ENCODE measurements at places on chromosomes 12 and 14. TPM values are rescaled to one million over a fixed set of nuclear protein-coding genes. Genes with fewer than 3 reads are reported as not detected.
A peak's percentile ranks its signal among the peaks of the same experiment; 100 is the strongest.

DNA sequence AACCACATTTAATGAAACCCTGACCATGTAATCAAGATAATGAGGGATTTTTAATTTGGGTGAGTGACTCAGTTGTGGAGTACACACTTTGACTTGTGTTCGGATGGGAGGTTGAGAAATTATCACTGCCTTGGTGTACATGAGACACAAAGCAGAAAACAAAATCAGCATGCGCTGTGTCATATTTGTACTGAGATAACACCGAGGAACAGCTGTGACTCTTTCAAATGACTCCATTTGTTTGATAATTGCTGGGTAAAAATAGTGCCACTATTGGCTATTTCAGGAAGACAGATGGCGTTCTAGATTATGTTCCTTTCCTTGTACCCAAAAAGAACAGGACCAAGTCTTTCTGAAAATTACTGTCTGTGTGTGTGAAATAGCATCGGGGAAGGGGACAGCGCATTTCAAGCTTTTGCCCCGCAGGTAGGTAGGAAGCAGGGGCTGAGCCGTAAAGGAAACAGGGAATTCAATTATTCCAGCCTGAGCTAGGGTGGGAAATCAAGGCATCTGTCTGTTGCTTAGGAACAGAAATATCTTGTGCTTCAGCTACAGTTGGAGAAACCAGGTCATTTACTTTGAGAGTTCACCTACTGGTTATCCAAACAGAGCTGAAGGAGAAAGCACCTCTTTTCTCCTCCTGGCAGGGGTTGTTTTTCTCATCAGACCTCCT, 114.3 kb downstream of the SNAPC1 start:
- no peak for DNase-seq

DNA sequence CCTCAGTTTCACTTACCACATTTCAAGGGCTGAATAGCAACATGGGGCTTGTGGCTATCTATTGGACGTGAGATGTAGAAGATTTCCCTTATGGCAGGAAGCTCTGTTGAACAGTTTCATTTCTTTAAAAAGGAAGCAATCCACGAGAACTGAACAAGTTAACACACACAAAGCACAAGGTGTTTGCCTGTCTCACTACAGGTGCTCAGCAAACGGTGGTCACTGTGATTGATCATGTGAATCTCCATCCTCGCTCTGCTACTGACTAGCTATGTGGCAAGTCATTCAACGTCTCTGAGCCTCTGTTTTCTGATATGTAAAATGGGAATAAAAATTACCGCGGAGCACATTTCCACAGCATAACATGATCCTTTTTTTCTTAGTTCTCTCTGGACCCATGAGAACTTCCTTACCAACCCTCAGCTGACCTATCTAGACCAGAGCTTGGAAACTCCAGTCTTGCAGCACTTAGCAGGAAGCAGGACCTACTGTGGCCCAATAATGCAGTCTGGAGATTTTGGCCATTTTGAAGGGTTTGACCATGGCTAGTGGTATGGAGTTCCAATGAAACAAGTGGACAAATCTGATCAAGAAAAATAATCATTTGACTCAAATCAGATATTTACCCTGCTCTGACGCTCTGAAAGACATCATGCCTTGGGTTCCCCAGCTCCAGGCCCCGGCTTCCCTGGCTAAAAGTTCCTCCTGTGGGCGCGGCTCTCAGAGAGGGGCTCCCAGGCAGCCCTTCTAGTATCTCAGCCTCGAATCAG, 278.8 kb downstream of the ZFP36L1 start:
- no peak for DNase-seq

GRCh38 chr14:91202234-91202974, 42.1 kb downstream of the GPR68 start:
- no peak for DNase-seq

GRCh38 chr12:20453756-20454310, 85.5 kb downstream of the PDE3A start:
- DNase-seq: no peak

DNA sequence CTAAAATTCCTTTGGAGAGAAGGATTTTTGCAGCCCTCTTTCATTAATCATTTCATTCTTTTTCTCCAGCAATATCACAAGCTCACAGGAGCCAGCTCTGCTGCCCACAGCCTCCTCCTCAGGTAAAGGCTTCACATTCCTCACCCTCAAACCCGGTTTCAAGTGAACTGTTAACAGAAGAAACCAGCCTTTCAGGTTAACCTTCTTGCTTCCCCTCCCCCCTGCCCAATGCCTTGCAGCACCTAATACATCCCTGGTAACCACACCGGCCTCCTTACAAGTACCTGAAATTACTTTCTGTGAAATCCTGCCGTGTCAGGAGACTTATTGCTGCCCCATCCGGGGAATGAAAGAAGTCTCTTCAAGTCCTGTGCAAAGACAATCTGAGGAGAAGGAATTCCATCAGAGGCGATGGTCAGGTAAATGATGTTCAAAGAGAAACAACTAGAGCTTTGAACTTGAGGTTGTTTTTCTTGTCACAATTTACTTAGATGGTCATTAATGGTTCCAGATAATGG, 111.2 kb downstream of the MYRFL start:
- DNase-seq: no peak

DNA sequence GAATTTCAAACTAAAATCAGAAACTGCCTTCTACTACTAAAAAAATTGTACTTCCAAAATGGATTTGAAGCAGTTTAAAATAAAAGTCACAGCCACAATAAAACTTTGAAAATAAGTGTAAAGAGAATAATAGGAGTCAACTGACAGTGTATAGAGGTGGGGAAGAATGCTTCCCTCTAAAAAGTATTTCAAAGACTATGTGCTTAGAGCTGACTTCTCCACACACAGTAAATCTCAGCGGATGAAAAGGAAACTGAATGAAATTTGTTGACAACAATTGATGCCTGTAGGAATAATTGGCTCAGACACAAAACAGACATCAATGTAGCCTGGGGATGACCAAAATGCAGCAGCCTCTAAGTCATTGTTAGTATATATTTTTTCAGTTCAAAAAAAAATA, 7.9 kb downstream of the IGF1 start:
- no peak for DNase-seq

DNA sequence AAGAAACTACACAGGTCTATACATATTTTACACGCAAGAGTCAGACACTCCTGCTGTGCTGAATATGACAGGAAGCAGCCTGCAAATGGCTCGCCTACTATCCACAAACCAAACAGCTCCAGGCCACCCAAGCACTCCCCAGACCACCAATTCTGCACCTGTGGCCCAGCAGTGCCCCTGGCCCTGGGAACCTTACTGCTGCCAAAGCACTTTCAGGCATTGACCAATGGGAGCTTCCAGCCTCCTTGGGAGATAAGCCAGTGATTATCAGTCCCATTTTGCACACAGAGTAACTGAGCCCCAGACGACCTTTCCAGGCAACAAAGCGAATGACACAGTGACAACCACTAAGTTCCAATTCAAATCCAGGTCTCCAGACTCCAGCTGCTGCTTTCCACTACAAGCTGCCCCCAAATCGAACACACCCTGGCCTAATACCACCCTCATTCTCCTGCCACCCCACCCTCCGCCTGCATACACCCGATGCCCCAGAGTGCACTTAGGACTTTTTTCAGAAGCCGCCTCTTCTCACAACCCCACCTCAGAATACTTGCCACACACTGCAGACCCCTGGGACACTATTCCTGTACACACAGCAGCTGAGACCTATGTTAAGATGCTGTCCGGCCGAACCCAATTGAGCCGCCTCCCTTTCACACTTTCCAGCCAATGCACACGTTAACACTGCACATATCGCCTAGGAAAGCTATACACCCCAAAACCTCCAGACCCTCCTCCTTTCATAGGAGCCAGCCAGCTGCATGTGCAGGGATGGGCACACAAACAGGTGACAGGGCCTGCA, 126.1 kb upstream of the PRMT8 start:
- no peak for DNase-seq

- no peak for DNase-seq
Measured at GRCh38 chr14:38203929-38204718, 3.6 kb upstream of the SSTR1 start.

DNA sequence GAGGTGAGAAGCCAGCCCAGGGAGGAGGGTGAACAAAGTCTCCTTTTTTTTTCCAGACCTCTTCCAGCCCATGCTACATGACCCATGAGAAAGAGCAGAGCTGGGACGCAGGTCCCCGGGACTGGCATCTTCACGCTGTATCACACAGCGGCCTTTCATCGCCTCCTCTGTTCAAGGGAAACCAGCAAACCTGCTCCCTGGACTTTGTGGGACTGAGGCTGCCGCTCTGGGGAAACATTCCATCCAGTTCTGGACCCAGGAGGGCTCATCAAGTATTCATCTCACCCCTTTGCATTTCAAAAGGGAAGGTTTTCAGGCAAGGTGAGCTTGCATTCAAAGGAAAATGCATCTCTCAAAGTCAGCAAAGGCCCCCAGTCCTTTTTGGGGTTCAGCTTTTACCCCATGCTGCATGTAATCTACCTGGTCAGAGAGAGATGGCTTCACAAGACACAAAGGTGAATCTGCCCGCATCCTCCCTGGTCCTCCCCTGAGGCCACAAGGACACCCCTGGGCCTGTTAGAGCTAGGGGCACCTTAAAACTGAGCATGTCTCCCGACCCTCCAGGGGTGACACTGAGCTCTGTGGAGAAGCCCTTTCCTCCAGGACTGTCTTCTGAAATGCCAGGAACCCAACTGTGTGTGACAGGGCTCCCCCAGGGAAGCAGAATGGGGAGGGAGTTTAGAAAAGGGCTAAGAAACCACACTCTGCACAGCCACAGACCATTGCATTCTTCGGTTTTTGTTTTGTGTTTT, 21.2 kb upstream of the MEG3 start:
- DNase-seq: no peak

GRCh38 chr14:99759546-99759925, 33.7 kb upstream of the EML1 start:
- DNase-seq: no peak

DNA sequence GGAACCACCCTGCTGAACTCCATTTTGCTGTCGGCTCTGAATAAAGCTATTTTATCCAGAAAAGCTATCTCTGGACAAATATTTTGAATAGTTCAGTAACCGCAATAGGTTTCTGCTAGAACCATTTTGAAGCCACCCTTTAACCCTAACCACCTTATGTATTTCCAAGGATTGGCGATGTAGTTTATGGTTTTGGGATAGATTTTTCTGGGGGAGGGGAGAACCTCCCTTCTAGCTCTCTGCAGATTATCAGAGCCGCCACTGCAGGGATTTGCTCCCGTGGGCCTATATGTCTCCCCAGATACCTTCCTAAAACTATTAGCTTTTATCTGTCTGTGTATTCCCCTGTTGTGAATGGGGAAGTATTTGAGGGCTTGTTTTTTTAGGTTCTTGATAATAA, 1.8 kb upstream of the TUBA1B start:
- DNase-seq: no peak

GRCh38 chr14:78848234-78848820, 678.2 kb downstream of the NRXN3 start:
- peak; percentile 20 for DNase-seq

- no peak for DNase-seq
Measured at GRCh38 chr14:87008965-87009364, 984.0 kb downstream of the GALC start.

- DNase-seq: no peak
Measured at GRCh38 chr12:3832738-3833137, 40.5 kb downstream of the PARP11 start.

- no peak for DNase-seq
Measured at GRCh38 chr14:59657769-59658168, 81.2 kb upstream of the CCDC175 start.

DNA sequence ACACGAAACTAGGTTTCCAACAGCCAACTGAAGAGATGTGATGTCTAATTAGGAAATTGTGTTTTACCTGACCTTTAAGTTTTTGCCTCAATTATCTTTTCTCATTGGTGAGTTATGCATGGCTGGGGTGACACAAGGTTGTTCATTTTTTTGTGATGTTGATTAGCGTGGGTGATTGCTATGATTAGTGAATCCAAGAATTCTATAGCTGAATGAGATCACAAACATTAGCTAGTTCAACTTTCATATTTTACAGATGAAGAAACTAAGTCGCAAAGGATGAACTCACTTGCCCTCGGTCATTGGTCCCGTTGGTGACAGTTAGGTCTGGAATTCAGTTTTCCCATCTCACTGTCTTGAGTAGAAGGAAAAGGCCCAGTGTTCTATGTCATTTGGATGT, 32.6 kb upstream of the LMNTD1 start:
- DNase-seq: peak; percentile 17

- DNase-seq: no peak
Measured at GRCh38 chr12:2895511-2895910, 4.8 kb downstream of the TULP3 start.

GRCh38 chr12:100458191-100458590, 15.5 kb upstream of the NR1H4 start:
- no peak for DNase-seq

- peak; percentile 25 for DNase-seq
Measured at GRCh38 chr12:7907009-7907408, 29.0 kb downstream of the SLC2A3 start.

- no peak for DNase-seq
Measured at GRCh38 chr12:39779768-39780340, 160.3 kb upstream of the ABCD2 start.

GRCh38 chr14:83909507-83909906, 1620.4 kb upstream of the FLRT2 start:
- no peak for DNase-seq

DNA sequence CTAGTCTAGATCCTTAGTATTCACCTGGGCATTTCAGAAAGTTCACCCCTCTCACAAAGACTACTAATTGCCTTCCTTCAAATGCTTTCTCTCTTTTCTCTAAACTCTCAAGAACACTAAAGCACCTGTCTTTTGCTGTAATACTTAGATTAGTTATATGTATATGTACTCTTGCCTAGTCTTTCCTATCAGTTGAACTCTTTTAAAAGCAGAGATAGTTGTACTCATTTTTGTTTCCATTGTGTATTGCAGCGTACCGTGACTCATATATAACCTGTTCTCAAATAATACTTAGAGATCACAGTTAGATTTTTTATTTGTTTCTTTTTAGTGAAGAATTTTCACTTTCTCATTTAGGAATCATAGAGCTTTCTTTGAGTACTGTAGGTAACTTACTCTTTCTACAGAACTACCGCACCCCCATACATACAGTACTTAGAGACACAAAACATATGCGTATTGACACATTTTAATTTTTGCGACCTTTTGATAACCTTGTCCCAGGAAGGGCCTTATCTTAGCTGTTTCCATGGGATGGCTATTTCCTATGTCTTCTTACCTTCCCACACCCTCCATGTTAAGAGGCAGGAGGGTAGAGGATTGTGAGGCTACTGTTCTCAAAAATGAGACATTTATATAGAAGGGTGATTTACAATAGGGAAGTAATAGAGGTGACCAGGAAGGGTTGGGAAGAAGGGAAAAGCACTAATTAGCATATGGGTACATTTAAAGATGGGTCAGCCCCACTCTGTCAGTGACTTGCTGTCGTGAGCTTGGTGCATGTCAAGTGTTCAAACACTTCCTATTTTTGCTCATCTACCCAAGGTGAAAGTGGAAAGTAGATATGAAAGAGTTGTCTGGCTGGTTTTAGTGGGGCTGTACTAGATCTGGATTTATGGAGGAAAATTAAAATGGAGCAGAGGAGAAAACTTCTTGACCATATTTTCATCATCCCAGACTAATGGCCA, 74.3 kb downstream of the PLEKHA5 start:
- DNase-seq: no peak

The CPSF2 gene
- polyA plus RNA-seq: 52.4 TPM

The OTX2 gene
- polyA plus RNA-seq: not detected

The APOF gene
- polyA plus RNA-seq: 0.15 TPM

The MLH3 gene
- 27.8 TPM for polyA plus RNA-seq

The CAPS2 gene
- polyA plus RNA-seq: 2.0 TPM

The DRAM1 gene
- polyA plus RNA-seq: 2.7 TPM

The FOXN4 gene
- not detected for polyA plus RNA-seq

The SLCO1B1 gene
- not detected for polyA plus RNA-seq

The CELA1 gene
- not detected for polyA plus RNA-seq

The KRT3 gene
- not detected for polyA plus RNA-seq

The NRL gene
- polyA plus RNA-seq: 1.2 TPM

The FAM90A1 gene
- polyA plus RNA-seq: 1.2 TPM

The GPRC5D gene
- polyA plus RNA-seq: not detected

Data from muscle of back (tissue), 13 donors.